ENCODE measurements at places on chromosomes 3 and 15.

GRCh38 chr3:149252272-149252671 lies 30.6 kb upstream of the CP start:
- no peak for DNase-seq

DNA sequence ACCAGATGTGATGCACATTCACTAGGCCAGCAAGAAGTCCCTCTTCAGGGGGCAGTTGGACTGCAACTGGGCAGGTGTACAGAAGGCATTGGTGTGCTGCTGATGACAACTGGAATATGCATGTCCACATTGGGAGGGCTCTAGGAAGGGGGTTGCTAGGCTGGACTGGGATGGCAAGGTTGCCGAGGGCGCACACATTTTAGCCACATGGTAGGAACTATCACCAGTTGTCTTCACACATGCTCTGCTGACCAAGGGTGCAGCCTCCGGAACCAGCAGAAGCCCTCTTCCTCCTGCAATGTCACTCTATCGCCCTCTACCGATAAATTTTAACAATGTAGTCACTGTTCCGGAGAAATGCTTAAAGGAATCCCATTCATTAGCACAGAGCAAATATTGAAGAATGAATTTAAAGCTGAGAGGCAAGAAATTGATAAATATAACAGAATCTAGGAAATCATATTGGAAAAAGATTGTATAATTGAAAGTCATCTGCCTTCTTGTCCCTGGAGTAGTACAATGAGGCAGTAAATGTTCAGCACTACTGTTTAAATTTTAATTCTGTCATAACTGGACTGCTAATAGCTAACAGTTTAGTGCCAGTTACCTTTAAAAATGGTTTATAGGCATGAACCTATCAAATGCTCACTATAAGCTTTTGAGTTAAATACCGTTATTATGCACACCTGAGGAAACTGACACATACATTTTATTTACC lies 22.6 kb upstream of the LYSMD4 start:
- DNase-seq = peak; percentile 26

DNA sequence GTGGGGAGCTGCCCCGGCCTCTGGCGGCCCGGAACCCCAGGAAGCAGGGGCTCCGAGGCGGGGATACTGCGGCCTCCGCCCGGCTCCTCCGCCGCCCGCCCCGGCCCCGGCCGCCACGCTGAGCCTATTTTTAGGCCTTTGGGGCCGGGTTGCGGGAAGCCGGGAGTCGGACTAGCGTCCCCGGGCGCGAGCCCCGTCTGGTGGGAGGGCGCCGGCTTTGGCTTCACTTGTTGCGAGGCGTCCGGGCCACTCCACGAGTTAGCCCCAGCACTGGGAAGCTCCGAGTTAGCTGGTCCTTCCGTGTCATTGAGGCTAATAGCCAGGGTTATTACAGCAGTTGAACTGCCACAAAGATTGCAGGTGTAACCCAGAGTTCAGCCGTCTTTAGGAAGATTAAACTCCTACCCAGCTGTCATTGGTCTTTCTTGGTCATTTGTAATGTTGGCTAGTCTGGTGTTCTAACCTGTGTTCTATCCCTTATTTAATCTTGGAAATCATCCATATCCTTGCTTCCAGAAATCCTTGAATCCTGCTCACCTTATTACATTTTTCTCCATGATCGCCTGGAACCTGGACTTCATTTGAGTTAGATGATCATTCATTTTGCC lies 791 bp downstream of the GYG1 start:
- DNase-seq = no peak

- no peak for DNase-seq
These were observed 9.1 kb upstream of the FETUB start for GRCh38 chr3:186630950-186631641.

- no peak for DNase-seq
These were observed 26.4 kb downstream of the STOML1 start for GRCh38 chr15:73965758-73966113.

DNA sequence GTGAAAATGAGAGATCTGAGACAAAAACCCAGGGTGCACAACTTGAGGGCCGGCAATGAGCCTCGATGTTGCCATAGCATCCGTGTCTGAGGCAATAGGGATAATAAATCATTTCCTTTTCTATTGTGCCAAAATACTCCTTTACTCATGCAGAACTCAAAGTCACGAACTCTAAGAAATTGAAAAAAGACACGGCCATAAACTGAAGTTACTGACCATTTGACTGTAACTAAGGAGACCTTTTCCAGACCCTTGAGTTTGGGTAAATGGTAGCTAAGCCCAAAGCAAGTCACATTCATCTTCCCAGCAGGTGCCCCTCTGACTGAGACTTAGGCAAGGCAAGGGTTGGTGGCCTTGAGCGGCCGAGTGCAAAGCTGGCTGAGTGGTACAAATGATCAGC lies 141.2 kb upstream of the SLCO3A1 start:
- DNase-seq = no peak

DNA sequence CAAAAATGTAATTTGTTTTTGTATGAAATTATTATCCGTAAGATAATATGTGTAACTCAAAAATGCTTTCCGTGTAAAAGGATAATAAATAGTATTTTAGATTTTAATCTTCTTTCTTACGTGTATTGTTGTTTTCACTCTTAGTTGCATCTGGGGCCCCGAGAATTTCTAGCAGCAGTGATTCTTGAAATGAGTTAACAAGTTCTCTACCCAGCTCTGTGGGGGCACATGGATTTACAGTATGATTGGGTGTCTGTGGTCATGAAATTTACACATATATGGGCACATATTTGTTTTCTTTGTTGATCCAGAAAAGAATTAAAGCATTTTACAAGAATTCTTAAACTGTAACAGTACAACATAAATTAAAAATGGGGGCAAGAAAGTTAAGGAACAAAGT lies 145.9 kb upstream of the LRRFIP2 start:
- DNase-seq = no peak

DNA sequence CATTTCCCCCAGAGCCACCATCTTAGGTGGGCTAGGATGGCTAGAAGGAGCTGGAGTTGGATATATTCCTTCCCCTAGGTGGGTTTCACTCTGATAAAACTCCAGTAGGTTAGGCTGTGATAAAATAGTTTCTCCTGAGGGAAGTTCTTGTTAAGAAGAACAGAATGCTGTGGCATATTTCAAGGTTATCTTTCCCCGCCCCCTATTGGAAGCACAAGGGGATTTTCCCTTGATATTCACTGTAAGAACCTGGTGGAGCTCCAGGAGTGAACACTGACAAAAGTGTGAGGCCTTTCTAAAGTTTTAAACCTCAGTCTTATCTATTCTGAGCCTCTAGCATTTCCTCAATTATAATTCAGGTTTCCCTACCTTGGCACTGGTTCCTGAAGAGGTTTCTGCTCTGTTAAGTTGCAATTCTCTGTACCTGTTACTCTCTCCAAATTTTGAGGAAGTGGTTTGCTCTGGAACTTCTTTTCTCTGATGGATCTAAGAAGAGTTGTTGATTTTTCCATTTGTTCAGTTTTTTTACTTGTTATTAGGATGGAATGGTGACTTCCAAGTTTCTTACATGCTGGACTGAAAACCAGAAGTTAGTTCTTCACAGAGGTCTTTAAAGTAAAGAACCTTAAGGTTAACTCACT lies 113.5 kb downstream of the GMPS start:
- no peak for DNase-seq

GRCh38 chr3:111810909-111811308 lies 48.2 kb upstream of the PHLDB2 start:
- DNase-seq = peak; percentile 80

DNA sequence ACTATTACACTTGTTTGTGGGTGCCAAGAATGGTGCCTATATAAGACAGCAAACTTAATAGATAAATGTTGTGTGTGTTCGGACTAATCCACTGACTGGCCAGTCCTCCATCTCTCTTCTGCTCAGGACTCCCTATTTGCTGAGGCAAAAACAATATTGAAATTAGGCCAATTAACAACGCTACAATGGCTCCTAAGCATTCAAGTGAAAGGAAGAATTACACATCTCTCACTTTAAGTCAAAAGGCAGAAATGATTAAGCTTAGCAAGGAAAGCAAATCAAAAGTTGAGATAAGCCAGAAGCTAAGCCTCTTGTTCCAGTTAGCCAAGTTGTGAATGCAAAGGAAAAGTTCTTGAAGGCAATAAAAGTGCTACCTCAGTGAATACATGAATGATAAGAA lies 126.9 kb downstream of the CCNL1 start:
- no peak for DNase-seq

GRCh38 chr3:39762537-39763070 lies 46.8 kb upstream of the MYRIP start:
- no peak for DNase-seq
